ENCODE measurements at places on chromosomes 13 and 19. TPM values are rescaled to one million over a fixed set of nuclear protein-coding genes. Genes with fewer than 3 reads are reported as not detected.

Gene ZNF681
- total RNA-seq, result 0.89 TPM

Gene LILRB3
- total RNA-seq, result 3.7 TPM

Gene C13orf42
- not detected for total RNA-seq

Gene HSPBP1
- 31.7 TPM for total RNA-seq

Gene ZNF837
- 0.11 TPM for total RNA-seq

Gene LSR
- total RNA-seq, result 3.2 TPM

DNA sequence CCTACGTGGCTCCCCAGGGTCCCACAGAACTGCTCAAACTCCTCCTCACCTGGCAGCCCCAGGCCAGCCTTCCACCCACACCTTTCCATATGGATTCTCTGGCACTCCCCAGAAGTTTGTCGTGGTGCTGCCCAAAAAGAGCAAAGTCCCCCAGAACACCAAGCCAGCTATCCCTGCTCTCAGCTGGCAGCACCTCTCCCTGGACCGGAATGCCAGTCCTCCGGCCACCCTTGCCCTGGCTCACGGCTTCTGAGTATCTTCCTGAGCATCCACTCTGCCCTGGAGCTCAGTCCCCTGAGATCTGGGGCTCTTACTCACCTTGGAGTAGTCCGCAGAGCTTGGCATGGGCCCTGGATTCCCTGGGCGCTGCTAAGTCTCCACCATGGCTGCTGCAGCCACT lies 166.5 kb upstream of the ZNF507 start:
- DNase-seq, result no peak

GRCh38 chr13:67227131-67227983 lies 2.8 kb downstream of the PCDH9 start:
- no peak for DNase-seq

- no peak for DNase-seq
These were observed 128.7 kb downstream of the UGGT2 start for GRCh38 chr13:95924389-95924994.

- no peak for DNase-seq
These were observed 621.4 kb downstream of the DIAPH3 start for GRCh38 chr13:59542303-59542702.

DNA sequence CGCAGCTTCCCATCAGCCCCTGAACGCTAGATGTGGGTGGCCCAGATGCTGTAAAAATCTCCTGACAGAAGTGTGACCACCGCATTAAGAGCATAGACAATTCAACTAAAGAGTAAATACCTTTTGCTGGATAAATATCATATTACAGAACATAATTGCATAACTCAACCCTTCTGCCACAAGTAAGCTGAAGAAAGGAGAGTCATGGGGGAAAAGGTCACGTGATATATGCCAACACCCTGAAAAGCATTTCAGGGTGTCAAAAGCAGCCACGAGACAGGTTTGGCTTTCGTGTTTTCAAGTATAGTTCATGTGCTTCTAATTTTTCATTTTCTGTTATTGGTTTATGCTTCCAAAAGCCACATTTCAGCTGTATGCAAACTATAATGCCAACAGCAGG lies 71.3 kb downstream of the LHFPL6 start:
- DNase-seq, result no peak

DNA sequence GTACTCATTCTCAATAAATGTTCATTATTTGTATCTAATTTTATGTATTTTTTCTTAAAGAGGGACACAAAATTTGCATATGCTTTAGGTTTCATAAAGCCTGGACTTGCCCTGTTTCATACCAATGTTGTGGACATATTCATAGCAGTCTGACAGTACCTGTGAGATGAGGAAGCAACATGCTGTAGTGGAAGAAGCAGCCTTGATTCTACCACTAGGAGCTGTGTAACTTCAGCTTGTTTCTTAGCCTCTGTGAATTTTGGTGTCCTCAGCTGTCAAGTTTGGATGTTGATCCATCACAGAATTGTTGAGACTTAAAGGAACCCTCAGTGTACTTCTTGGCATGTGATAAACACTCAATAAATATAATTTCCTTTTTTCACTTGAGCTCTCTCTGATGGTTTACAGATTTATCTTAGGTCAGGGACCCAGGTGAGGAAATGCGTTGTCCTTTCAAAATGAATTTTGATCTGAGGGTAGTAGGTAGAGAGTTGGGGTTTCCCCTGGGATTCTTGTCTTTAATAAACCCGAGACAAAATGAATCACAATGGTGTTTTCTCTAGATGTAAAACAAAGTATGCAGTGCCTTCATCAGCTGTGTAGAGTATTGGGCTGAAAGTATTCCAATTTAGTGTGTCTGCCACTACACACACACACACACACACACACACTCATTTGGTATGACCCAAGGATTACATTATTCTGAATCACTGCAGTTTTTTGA lies 152.1 kb downstream of the KCNRG start:
- DNase-seq, result no peak

DNA sequence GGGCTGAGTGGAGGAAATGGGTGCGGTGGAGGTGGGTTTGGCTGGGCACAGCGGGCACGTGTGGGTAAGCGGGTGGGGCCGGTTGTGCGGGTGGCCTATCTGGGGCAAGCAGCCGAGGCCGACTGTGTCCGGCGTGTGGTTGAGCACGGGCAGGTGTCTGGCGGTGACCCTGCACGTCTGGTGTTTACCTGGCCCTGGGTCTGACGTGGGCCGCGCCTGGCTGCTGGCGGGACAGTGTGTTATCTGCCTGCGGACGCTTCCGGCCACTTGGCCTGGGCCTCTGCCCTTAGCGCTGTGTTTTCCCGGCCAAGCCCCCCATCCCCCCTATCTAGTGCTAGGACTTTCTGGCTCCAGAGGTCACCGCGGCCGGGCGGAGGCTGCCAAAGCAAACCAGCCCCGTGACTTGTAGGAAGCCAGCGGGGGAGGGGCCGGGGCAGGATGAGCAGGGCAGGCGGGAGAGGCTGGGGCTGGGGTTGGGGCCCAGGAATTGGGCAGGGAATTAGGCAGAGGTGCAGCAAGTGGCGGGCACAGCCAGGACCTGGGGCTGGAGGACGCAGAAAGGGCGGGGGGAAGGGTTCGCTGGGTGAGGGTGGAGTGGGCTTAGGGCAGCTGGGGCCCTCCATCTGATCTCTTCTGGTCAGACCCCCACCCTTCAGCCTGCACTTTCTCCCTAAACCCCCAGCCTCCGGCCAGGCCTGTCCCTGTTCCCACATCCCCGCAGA lies 534 bp upstream of the HPN start:
- DNase-seq, result peak; percentile 93

- no peak for DNase-seq
These were observed 101.7 kb upstream of the MCF2L start for GRCh38 chr13:112867301-112867711.

- no peak for DNase-seq
These were observed 573 bp upstream of the ZNF614 start for GRCh38 chr19:52028780-52029123.

Data from heart right ventricle (tissue), 16 donors.